ENCODE measurements at places on chromosomes 12 and 14. TPM values are rescaled to one million over a fixed set of nuclear protein-coding genes. Genes with fewer than 3 reads are reported as not detected.
A peak's percentile ranks its signal among the peaks of the same experiment; 100 is the strongest.

NPC2 gene
- polyA plus RNA-seq = 406 TPM

AMDHD1 gene
- 0.16 TPM for polyA plus RNA-seq

GARIN6 gene
- not detected for polyA plus RNA-seq

HOXC4 gene
- polyA plus RNA-seq = 0.14 TPM

TAS2R7 gene
- polyA plus RNA-seq = not detected

IFNG-AS1 gene
- polyA plus RNA-seq = not detected

FAR2 gene
- 30.1 TPM for polyA plus RNA-seq

TRMT5 gene
- 2.4 TPM for polyA plus RNA-seq

- no peak for DNase-seq
These were observed 1.3 kb downstream of the LRRK2 start for GRCh38 chr12:40225984-40226602.

GRCh38 chr12:15928870-15929571 is 17.9 kb downstream of the DERA start:
- DNase-seq = no peak

DNA sequence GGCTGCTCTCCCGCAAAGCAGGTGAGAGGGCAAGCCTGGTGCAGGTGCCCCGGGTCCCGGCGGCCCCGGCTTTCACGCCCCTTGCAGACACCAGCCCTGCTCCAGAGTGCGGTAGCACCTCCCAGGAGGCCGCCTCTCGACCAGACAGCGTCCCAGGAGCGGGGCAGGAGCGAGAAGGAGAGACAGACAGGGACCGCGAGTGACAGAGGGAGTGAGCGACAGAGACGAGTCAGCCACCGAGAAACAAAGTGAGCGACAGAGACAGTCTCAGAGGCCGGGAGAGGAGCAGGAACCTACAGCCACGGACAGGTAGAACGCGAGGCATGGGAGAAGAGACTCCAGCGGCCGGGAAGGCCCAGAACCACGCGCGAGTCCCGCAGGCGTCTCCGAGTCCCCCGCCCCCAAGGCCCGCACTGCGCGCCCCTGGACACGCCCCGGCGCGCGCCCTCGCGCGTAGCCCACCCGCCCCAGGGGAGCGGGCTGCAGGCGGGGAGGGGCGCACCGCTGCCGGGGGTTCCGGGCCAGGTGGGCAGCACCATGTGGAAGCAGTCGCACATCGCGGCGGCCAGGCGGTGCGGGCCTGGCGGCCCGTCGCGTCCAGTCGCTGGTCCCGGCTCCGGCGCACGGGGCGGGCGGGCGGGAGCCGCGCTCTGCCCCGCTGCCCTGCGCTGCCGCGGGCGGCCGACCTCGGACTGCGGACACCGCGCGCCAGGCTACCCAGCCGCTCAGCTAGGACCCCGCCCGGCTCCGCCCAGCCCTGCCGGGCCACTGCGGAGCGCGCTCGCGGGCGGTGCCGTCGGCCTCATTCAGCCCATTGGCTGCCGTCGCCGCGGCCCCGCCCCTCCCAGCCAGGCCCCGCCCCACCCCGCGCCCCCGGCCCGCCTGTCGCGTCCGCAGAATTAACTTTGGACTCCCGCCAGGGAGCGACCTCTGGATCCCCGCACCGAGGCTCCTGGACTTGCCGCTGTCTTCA is at the start of gene AHNAK2:
AHNAK2 (minus strand) TSS at position 694 of the 973 bp plus-strand sequence; CDS start at position 557, 137 bp downstream.
- peak; percentile 68 for DNase-seq

- DNase-seq = no peak
These were observed 17.7 kb downstream of the WNT5B start for GRCh38 chr12:1646569-1647284.

DNA sequence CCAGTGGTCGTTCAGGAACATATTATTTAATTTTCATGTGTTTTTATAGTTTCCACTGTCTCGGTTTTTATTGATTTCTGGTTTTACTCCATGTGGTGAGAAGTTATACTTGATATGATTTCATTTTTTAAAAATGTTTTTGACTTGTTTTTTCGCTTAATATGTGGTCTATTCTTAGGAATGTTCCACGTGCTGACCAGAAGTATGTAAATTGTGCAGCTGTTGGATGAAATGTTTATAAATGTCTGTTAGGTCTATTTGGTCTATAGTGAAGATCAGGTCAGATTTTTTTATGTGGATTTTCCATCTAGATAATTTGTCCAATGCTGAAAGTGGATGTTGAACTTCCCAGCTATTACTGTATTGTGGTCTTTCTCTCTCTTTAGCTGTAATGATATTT is 433.8 kb upstream of the MIS18BP1 start:
- DNase-seq = no peak

- no peak for DNase-seq
These were observed 13.0 kb downstream of the PLEKHA5 start for GRCh38 chr12:19142499-19142898.

- DNase-seq = no peak
These were observed 3.4 kb upstream of the DLK1 start for GRCh38 chr14:100723135-100723829.

DNA sequence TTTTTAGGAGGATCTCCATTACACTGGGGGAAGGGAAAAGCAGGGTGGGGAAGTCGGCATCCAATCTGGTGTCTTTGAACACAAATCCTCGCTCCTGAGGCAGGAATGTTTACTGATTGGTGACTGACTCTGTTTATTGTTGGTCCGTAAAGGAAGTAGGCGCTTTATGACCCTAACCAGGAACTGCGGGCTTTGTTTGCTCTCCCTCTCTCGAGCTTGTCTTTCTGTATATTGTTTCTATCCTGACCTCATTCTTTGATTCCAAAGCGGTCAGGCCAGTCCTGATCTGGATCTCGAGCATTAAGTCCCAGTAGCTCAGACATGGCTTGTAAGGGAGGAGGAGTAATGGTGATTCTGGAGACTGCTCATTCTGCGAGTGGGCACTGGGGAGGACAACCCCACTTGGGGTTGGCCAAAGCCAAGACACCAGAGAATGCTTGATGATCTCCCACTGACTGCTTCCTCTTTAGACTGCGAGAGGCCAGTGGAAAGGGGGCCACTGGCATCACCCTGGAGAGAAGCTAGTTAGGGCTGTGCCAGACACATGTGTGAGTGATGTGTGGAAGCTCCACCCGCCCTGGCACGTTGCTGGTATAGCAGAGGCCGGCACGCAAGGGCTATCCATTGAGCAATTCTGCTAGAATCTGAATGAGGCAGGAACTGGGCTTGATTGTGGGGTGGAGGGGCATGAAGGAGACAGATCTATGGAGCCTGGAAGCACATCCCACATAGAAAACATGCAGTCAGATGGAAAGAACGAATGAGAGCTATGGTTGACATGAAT is 194.6 kb downstream of the PAX9 start:
- no peak for DNase-seq

DNA sequence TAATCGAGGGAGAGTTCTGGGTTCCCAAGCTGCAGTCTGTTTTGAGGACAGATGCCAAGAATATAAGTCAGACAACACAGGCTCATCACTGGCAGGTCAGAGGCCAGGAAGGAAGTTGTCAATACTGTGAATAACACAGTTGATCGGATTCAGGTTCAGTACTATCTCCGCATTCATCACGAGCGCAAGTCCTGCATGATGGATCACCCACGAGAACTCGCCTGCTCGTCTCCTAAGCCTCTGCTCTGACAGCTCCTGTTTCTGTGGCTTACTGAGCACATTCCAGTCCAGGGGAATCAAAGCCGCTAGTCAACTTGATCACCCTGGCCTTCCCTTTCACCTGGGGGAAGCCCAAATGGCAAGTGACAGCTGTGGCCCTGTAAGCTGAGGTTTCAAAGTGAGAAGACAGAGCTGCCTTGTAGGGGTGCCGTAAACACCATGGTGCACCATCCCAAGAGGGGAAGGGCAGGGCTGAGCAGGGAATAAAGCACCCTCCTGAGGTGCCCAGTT is 60.1 kb upstream of the DICER1 start:
- DNase-seq = no peak

DNA sequence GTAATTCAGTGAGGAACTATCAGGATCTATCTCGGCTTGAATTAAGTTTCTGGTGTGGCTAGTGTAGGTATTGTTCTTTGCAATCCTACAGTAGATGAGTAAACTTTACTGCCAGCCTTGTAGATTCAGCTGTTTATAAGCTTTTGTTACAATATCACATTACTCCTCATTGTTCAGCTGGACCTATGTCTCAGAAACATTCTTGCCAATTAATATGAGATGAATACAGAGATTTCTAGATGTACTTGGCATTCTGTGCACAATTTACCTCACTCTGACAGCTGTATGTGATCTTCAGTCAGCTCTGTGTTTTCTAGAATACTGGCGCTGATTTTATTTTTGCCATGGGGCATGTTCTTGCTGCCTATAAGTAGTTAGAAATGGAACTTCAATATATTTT is 55.7 kb downstream of the METTL25 start:
- peak; percentile 75 for DNase-seq

- no peak for DNase-seq
These were observed 53.6 kb upstream of the ZFP36L1 start for GRCh38 chr14:68846466-68846865.

GRCh38 chr12:119713551-119714031 is 45.7 kb downstream of the PRKAB1 start:
- no peak for DNase-seq

DNA sequence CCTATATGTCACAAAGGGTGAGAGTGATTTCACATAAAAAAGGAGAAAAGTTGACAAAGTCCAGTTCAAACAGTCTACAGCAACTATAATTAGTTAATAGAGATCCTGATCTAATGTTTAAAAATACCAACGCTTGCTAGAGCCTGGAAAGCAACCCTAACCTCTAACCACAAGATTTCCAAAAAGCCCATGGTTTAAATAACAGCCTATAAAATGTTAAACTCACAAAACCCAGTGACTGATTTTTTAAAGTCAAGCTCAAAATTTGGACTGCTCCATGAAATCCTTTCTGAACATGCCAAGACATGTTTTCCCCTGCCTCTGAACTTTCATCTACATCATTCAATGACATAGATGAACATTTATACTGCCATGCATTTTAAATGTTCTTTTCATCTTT is 81.6 kb downstream of the PLEKHG7 start:
- DNase-seq = no peak

- peak; percentile 21 for DNase-seq
These were observed 172.2 kb downstream of the PRKD1 start for GRCh38 chr14:29755311-29756018.

- no peak for DNase-seq
These were observed 1.5 kb downstream of the CMAS start for GRCh38 chr12:22047494-22047893.

Measured in endothelial cell of umbilical vein (primary cell).